Esophagus muscularis mucosa (tissue), 4 donors: ENCODE measurements at places on chromosomes 4 and X.

DNA sequence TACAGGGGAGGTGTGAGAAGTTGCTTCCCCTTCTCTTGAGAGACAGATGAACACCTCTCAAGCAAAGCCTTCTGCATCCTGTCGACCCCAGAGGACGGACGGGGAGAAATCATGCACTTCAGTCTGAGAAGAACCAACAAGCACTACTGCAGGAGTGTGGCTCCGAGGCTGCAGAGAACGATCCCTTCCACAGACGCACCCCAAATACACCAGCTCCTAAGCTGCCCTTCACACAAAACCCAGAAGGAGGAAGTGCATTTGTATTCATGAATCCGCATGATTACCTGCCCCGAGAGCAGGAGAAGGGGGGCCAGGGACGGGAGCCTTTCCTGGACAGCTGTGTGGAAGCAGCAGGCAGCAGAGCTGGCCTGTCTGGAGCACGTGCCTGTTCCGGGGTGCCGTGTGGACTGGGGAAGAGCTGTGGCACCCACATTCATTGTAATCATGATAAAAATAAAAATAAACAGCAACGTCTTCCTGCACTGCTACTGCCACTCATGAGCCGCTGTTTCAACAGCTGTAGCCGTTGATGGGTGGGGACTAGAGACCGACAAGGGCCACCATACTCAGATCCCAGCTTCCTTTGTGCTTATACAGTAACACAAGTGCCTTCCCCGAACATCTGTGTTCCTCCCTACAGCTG is 42.9 kb downstream of the ACSL1 start:
- H3K4me1 ChIP-seq = no peaks in the 10 kb centered on the region
- H3K27ac ChIP-seq = no peak overlapping the region
- no peak for DNase-seq
- peaks cover 50% of the 10 kb centered on the region for H3K36me3 ChIP-seq

DNA sequence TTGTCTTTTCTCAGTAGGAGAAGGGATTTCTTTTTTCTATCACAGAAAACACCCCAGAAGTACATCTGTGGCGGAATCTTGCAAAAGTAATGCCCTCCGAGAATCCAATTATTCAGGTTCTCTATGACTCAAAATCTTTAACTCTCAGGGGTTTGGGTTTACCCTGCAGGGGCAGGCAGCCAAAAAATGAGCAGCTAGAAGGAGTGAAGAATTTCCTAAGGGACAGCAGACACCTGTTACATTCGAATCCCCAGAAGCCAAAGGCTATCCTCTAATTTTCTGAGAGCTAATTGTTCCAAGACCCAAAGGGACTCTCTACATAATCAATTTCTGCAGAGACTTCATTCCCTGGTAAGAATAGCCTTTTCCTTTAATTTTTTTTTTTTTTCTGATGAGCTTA is 27.5 kb upstream of the CBR4 start:
- no peaks in the 10 kb centered on the region for H3K27me3 ChIP-seq
- H3K4me3 ChIP-seq = no peak overlapping the region
- H3K4me1 ChIP-seq = no peaks in the 10 kb centered on the region
- DNase-seq = no peak

DNA sequence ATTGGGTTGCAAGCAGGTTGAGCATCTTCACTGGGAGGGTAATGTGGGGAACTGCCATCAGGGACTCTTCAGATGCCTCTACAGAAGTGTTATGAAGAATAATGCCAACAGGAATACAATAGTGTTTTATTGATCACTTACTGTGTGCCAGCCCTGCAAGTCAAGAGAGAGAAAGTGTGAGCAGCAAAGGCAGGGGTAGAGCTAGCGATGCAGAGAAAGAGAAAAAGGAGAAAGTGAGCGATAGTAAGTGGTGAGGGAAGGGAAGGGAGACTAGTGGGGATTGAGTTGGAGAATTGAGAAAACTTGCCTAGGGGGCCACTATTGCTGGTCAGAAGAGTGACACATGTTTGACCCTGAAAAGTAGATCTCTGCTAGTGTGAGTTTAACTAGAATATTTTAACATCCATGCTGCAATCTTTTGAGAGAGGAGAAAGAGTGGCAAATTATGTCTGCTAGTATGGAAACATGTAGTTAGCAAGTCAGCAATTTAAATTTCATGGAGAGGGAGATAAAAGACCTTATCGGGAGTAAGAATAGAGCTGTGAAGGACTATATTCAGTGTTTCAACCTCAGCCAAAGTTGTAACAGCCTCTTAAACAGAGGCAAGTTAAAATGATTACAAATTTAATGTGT is 12.2 kb downstream of the AFF1 start:
- peaks cover 22% of the 10 kb centered on the region for H3K36me3 ChIP-seq
- H3K27ac ChIP-seq = no peak overlapping the region
- H3K27me3 ChIP-seq = no peaks in the 10 kb centered on the region
- peaks cover 31% of the 10 kb centered on the region for H3K4me1 ChIP-seq
- no peak for DNase-seq

DNA sequence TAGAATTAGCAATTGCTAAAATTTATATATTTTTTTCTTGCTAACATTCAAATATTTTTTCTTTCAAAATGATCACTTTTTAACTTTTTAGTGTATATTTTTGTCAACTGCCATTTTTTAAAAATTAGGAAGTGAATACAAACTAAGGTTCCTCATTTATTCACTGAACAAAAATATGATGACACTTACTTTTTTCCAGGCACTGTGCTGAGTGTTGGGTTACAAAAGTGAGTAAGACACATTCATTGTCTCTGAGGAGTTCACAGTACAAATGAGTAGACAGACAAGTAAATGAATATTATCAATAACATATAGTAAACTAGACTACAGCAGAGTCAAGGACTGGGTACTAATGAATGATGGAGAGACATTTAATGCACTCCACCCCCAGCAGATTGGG is 543.5 kb downstream of the PDHA2 start:
- H3K4me1 ChIP-seq = no peaks in the 10 kb centered on the region
- H3K27me3 ChIP-seq = no peaks in the 10 kb centered on the region
- DNase-seq = no peak
- H3K4me3 ChIP-seq = no peak overlapping the region
- no peaks in the 10 kb centered on the region for H3K36me3 ChIP-seq
- no peak overlapping the region for H3K27ac ChIP-seq

DNA sequence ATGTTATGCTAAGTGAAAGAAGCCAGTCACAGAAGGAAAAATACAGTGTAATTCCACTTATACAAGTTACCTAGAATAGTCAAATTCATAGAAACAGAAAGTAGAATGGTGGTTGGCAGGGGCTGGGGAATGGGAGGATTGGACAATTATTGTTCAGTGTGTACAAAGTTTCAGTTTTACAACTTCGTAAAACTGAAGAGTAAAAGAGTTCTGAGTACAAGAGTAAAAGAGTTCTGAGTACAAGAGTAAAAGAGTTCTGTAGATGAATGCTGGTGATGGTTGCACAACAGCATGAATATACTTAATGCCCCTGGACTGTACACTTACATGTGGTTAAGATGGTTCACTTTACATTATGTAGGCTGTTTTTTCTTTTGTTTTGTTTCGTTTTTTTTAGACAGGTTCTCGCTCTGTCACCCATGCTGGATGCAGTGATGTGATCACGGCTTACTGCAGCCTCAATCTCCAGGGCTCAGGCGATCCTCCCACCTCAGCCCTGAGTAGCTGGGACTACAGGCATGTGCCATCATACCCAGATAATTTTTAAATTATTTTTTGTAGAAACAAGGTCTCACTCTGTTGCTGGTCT is 230.9 kb downstream of the SOWAHB start:
- no peak overlapping the region for H3K27ac ChIP-seq
- H3K36me3 ChIP-seq = no peaks in the 10 kb centered on the region
- H3K27me3 ChIP-seq = no peaks in the 10 kb centered on the region
- no peak overlapping the region for H3K4me3 ChIP-seq

DNA sequence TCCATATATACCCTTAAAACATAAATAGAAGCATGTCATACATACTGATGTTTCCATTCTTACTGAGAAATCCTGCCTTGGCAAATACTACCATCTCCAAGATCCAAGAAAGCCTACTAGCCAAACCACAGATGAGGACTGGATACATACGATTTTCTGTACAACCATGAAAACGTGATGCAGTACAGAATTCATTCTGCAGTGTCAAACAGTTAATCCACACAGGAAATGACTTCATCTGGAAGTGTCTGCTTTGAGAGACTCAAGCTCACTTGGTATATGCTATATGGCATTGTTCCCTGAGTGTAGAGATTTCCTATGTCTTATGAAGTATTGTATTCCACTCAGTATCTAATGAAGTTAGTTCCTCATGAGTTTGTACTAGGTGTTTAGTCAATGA is 94.3 kb downstream of the CT47B1 start:
- no peak overlapping the region for H3K4me3 ChIP-seq
- H3K27ac ChIP-seq = no peak overlapping the region
- no peak for DNase-seq
- no peaks in the 10 kb centered on the region for H3K4me1 ChIP-seq
- no peaks in the 10 kb centered on the region for H3K36me3 ChIP-seq
- no peaks in the 10 kb centered on the region for H3K27me3 ChIP-seq

GRCh38 chrX:103756736-103757135 is 19.9 kb upstream of the PLP1 start:
- H3K27me3 ChIP-seq = no peaks in the 10 kb centered on the region
- DNase-seq = no peak
- no peaks in the 10 kb centered on the region for H3K4me1 ChIP-seq
- no peaks in the 10 kb centered on the region for H3K36me3 ChIP-seq
- H3K4me3 ChIP-seq = no peak overlapping the region
- H3K27ac ChIP-seq = no peak overlapping the region

GRCh38 chrX:49269767-49270248 is at the start of gene PPP1R3F:
Gene PPP1R3F (plus strand): TSS chrX:49269793. CDS start chrX:49269870, 77 bp downstream.
- DNase-seq = no peak
- H3K4me3 ChIP-seq = peak within 1 kb of the TSS; percentile 85
- H3K4me1 ChIP-seq = peaks cover 50% of the 10 kb centered on the region
- no peaks in the 10 kb centered on the region for H3K36me3 ChIP-seq
- peak within 1 kb of the TSS; percentile 88 for H3K27ac ChIP-seq

DNA sequence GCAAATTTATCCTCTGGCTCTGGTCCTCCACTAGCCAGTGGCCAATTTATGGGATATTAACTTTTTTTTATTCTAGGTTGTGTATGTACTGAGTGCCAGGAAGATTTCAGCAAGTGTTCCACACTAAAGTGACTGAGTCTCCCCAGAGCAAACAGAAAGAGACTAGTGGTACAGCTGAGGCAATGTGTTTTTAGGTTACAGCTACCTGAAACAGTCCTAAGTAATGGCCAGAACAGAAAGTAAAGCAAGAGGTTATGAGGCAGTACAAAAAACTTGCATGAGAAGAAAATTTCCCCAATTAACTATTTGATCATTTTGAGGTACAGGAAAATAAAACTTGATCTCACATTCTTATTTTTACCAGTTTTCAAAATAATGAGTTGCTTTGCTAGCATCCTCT is 31.2 kb downstream of the PRDM8 start:
- H3K4me1 ChIP-seq = no peaks in the 10 kb centered on the region
- DNase-seq = no peak
- no peaks in the 10 kb centered on the region for H3K27me3 ChIP-seq
- no peak overlapping the region for H3K4me3 ChIP-seq

- H3K27ac ChIP-seq = no peak overlapping the region
- no peaks in the 10 kb centered on the region for H3K4me1 ChIP-seq
- H3K4me3 ChIP-seq = no peak overlapping the region
Measured at GRCh38 chrX:139892512-139892911, 40.3 kb downstream of the ATP11C start.

- no peak for DNase-seq
- H3K4me3 ChIP-seq = no peak overlapping the region
- H3K36me3 ChIP-seq = no peaks in the 10 kb centered on the region
- H3K27me3 ChIP-seq = no peaks in the 10 kb centered on the region
- H3K4me1 ChIP-seq = no peaks in the 10 kb centered on the region
Measured at GRCh38 chr4:94112644-94113043, 95.0 kb upstream of the SMARCAD1 start.

DNA sequence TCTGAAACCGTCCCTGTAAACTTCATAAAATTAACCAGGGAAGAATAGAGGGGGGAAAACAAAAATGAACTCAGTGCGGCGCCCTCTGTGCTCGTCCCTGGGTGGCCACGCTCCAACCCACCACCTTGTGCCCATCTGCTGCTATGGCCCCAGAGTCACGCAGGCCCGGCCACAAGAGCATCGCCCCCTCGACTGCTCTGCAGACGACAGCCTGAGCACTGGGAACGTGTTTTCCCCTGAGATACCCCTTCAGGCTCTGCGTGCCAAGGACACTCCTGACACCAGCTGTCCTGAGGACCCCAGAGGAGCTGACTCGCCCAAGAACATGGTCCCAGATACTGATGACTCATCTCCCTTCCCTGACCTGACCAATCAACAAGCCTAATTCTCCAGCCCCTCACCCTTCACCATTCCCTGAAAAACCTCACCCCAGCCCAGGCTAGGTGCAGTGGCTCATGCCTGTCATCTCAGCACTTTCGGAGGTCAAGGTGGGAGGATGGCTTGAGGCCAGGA is 64.1 kb upstream of the GPR78 start:
- no peak overlapping the region for H3K27ac ChIP-seq
- no peaks in the 10 kb centered on the region for H3K4me1 ChIP-seq
- no peak for DNase-seq
- no peak overlapping the region for H3K4me3 ChIP-seq

DNA sequence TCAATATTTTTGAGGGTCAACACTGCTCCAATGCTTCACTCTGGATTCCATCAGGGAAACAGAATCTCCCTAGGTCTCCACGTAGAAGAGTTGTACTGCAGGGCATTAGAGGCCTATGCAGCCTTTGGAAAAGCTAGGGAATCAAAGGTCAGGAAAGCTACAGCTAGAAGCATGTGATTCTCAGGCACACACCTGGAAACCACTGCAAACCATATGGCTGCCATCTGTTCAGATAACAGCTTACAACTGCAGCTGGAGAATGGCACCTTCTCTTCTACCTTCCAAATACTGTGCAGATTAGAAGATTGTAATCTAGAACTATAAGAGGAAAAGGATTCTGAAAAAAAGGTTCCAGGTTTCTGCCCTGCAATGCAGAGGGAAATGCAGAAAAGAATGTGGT is 60.6 kb downstream of the BTC start:
- H3K4me3 ChIP-seq = no peak overlapping the region
- DNase-seq = no peak
- no peak overlapping the region for H3K27ac ChIP-seq
- H3K36me3 ChIP-seq = no peaks in the 10 kb centered on the region

GRCh38 chr4:126890994-126891393 is 741.8 kb upstream of the INTU start:
- no peak overlapping the region for H3K27ac ChIP-seq
- no peak for DNase-seq
- H3K27me3 ChIP-seq = no peaks in the 10 kb centered on the region
- H3K4me3 ChIP-seq = no peak overlapping the region
- no peaks in the 10 kb centered on the region for H3K36me3 ChIP-seq

DNA sequence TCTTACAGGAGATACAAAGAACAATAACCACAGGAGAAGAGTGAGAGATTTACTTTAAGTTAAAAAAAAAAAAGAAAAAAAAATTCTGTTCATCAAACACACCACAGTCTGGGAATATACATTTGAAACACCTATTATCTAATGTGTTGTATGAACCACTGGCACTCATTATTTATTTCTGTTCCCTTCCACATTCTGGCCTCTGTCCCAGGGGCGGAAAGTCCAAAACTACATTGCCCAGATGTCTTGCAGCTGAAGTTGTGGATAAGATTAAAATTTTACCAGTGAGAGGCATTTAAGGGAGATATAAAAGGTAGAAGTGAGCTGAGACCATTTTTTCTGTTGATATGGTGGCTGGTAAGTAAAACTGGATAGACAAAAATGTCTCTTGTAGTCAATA is 56.2 kb downstream of the SCLT1 start:
- no peak overlapping the region for H3K4me3 ChIP-seq
- H3K27ac ChIP-seq = no peak overlapping the region
- DNase-seq = no peak

- DNase-seq = no peak
- H3K36me3 ChIP-seq = no peaks in the 10 kb centered on the region
- no peak overlapping the region for H3K4me3 ChIP-seq
- H3K4me1 ChIP-seq = no peaks in the 10 kb centered on the region
- H3K27ac ChIP-seq = no peak overlapping the region
Measured at GRCh38 chr4:122602277-122603142, 18.4 kb downstream of the IL21 start.
